ENCODE measurements at places on chromosomes 3 and 15.

- DNase-seq = no peak
These were observed 155.5 kb upstream of the PROK2 start for GRCh38 chr3:71940486-71940885.

DNA sequence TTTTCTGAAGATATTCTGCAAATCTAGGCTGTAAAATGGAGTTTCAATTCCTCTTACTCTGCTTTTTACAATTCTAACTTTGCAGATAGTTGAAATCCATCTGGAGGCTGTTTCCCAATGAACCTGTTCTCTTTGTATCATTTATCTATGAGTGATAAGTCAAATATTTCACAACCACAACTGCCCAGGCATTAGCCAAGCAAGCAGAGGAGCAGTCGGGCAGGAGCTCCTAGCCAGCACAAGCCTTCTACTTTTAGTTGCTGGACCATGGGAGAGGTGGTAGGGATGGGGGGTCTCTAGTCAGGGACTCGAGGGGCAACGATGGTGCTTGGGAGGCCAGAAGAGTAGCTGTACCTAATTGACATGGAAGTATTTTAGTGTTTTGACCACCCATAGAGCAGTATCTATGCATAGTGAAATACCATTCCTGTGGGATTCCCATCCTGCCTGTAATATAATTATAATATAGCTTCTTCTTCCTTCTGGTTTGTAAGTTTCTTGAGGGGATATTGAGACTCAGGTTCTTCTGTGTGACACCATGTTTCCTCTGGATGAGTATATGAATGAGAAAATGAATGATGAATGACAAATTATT is 353.5 kb upstream of the IL12A start:
- no peak for DNase-seq

- no peak for DNase-seq
These were observed 55.0 kb downstream of the GOLIM4 start for GRCh38 chr3:168040607-168041208.

DNA sequence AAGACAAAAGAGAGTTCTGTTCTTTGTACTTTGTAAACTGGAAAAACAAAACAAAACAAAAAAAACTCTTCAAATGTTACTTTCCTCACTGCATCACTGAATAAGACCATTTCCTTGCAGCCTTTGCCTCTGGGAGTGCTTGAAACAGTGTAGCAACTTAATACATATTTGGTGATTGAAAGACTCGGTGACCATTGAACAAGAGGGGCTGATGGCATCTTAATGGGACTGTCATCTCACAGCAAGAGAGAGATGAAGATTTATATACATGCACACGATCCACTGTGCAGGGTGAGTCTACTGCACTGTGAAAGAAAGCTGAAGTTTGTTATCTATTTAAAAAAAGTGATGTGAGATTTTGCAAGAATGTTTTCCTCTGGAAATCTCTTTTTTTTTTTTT is 111.9 kb upstream of the KLHL25 start:
- DNase-seq = no peak

DNA sequence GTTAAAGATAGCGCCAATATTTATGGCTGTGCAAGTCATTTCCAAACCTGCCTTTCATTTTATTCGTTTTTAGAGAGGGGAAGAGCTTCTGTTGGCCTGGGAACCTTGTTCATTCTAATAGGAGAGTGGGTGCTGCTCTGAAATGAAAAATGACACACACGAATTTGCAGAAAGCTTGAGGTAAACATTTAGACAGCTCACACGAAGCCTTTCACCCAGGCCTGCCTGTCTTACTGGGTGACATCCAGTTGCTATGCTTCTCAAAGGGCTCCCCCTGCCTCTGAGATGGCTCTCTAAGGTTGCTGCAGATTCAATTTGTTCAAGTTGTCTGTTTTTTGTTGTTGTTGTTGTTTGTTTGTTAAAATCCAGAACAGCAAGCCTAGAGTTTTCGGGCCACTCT is 18.2 kb downstream of the PEX5L start:
- DNase-seq = no peak

- DNase-seq = no peak
These were observed 879 bp upstream of the EIF5A2 start for GRCh38 chr3:170909129-170909903.

GRCh38 chr3:60431599-60431958 is 819.7 kb downstream of the FHIT start:
- no peak for DNase-seq

GRCh38 chr3:197675951-197676350 is 60.8 kb downstream of the RUBCN start:
- DNase-seq = no peak

DNA sequence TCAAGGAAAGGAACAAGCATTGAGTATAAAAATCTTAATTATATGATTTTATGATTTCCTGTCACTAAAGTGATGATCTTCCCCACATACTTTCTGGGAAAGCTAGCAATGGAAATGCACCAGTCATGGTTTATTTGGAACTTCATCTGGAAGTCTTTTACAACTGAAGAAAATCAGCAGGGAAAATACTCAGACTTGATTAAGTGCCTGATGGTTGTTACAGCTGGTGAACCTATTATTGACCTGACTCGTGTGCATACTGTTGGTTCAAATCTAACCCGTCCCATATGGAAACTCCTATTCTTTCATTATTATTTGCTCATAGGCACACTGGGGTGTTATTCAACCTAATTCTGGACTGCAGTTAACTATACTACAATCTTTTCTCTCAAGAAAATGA is 701.8 kb upstream of the CCDC54 start:
- DNase-seq = no peak

GRCh38 chr3:179402963-179403362 is 48.3 kb downstream of the GNB4 start:
- no peak for DNase-seq
